HFFc6 (cell line): ENCODE measurements at places on chromosomes 1 and 21. TPM values are rescaled to one million over a fixed set of nuclear protein-coding genes. Genes with fewer than 3 reads are reported as not detected.

- DNase-seq: no peak
Measured at GRCh38 chr1:3921765-3922164, 21.7 kb upstream of the C1orf174 start.

Gene NTMT2
- total RNA-seq: not detected in 3 replicates

- no peak for DNase-seq
Measured at GRCh38 chr1:154956544-154956941, 644 bp upstream of the PBXIP1 start.

DNA sequence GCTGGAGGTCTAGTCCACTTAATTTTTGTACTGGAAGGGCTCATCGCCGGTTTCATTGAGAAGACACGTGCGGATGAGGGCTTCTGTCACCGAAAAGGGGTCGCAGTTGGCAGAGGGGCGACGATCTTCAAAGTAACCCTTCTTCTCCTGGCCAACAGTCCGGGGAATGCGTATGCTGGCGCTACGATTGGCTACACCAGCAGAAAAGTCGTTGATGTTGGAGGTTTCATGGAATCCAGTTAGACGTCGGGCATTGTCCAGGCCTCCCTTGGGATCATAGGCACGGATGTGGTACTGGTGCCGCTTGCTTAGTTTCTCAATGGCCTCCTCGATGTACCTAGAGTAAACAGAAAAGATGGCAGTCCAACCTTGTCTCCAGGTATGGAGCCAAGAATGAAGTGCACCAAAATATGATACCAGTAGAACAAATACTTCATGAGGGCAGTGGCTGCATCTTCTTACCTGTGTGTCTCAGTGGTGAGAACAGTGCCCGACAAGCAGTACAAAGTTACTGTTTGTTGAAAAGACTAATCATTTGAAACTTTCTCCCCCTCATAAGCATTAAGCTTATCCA, 7.1 kb downstream of the GLUL start:
- no peak for DNase-seq

Gene KRTAP7-1
- total RNA-seq: not detected in 3 replicates

Gene TMPRSS15
- not detected in 3 replicates for total RNA-seq

GRCh38 chr21:33908760-33909159, 6.8 kb downstream of the ATP5PO start:
- DNase-seq: no peak

DNA sequence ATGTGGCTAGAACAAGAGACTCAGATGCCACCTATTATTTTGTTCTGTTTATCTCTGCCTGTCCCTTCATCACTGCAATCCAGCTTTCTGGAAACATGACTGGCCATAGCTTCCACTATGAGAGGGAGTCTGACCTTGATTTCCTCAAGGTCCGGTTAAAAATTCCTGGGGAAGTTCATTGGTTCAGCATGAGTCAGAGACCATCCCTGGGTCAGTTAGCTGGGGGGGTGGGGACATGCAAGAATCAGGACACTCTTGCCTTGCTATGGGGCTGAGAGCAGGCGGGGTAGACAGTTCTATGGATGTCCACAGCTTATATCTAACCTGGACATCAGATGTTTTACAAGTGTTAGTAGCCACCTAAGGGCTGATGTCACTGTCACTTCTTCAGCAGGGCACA, 81.1 kb downstream of the TENT5C start:
- peak; percentile 20 for DNase-seq

DNA sequence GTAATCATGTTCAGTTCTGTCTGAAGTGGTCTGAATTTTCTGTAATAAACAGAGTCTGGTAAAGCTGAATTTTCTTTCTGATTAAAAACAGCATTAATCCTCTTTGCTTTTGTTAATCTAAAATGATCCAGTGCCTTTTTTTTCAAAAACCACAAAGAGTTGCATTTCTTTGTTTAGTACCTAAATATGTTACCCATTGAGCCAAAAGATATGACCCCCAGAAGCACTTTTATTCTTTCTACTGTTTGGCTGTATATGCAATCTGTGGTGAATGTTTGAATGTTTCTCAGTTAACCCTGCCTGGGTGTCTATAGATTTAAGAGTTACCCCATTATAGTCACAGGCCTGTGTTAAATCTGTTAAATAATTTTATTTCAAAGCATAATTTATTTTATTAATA, 394.8 kb downstream of the PTPRC start:
- DNase-seq: no peak

GRCh38 chr1:198449261-198449660, 91.2 kb downstream of the ATP6V1G3 start:
- no peak for DNase-seq

DNA sequence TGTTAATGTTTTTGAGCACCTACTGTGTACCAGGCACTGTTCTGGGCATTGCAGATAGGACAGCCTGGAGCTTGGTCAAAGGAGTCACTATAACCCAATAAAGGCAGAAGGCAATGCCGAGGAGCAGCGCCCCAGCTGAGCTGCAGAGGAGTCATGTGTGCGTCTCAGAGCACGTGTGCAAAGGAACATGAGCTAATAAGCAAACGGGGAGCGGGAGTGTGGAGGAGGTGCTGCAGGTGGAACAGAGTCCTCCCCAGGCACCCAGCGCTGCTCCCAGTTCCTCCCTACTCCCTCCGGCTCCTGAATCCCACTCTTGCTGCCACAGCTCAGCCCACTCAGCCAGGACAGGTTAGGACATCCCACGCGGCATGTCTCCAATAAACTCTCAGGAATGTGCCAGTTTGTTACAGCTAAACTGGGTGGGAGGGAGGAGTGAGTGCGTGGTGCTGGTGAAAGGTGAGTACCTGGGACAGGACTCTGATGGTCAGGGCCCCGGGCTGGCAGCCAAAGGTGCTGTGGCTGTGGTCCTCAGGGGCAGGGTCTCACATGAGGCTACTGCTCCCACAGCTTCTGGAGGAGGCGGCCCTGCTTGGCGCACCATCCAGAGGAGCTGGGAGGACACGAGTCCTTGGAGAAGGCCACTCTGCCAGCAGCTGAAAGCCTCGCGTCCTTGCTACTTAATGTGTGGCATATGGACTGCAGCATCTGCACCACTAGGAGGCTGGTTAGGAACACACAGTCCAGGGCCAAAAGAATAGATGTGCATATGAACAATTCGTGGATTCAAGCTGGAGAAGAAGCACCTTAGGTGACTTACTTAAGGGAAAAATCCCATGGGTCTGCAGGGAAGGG, 52.3 kb downstream of the GRIK3 start:
- no peak for DNase-seq

DNA sequence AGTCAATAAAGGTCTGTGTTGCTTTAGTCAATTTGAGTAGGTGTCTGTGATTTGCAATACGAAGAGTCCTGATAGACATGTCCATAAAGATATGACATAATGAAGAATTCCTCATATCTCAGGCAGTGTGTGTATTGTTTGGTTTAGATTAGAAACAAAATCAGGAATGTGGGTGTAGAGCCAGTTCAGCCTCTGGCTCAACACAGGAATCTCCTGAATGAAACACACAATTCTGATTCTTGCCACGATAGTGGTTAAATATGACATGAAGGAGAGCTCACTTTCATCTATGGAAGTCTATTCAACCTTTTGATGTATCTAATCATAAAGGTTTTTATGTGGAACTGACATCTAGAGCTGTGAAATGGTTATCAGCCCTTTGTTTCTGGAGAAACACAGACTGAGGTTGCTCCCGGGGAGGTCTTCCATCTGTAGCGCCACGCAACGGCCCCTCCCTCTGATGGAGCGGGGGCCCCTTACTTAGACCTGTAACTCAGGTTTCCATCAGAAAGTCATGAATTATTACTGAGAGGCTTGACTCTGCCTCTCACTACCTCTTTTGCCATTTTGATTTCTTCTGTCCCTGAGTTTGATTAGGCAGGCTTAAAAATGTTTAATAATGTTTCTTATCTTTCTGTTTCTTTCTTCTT, 19.5 kb downstream of the TSPAN2 start:
- DNase-seq: no peak

DNA sequence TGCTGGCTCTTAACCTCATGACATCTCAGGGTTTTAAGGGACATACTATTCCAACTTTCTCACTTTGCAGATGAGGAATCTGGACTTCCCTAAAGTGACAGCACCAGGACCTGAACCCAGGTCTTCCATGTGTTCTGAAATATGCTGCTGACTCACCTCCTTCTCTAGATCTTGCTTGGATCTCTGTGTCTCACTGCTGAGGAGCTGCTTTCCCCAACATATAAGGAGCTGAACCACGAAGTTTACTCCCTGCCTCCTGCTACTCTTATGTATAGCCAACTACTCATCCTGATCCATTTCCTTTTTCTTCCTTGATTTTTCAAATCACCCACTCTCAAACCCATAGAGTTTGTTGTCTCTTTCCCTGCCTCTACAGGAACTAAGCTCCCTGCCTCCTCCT, 38.2 kb downstream of the ALG14 start:
- no peak for DNase-seq

GRCh38 chr1:117810553-117810952, 118.9 kb downstream of the GDAP2 start:
- no peak for DNase-seq

GRCh38 chr1:39996396-39997004, 41.6 kb downstream of the MFSD2A start:
- DNase-seq: no peak

Gene IL20
- total RNA-seq: not detected in 3 replicates

Gene AADACL4
- total RNA-seq: not detected in 3 replicates

DNA sequence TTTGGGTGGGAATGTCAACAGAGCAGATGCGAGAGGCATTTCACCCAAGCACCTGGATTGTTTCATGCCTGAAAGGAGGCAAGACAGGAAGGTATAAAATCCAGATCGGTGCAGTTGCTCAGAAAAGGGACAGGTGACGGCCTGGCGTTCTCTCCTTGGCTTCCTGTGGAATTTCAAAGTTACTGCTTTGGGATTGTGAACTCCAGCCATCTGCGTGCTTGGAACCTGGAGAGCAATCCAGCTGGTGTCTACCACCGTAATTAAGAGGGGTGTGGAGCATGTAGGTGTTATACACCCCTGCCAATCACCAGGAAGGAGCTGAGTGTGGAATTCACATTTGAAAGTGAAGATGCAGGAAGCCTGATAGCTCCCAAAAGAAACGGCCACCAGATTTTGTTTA, 286.1 kb downstream of the KIF26B start:
- no peak for DNase-seq

DNA sequence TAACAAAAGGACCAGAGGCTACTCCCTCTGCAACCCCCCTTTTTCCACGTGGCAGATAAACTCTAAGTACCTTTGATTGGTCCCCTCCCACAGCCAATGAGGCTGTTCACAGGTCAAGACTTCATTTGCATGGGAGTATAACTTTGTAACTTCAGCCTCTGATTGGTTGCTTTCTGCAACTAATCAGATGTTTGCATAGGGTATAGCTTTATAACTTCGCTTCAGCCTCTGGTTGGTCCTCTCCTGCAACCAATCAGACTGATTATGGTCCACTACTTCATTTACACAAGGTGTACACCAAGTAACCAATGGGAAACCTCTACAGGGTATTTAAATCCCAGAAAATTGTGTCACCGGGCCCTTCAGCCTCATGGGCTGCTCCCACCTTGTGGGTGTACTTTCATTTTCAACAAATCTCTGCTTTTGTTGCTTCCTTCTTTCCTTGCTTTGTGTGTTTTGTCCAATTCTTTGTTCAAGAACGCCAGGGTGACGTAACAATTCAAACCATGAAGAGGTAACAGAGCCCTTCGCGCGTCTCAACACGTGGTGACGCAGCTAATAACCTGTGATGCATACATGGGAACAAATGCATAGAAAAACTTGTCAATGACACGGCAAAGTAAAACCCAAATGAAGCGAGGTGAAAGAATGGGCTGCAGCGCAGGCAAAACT, 47.2 kb downstream of the VPS26C start:
- DNase-seq: no peak

GRCh38 chr1:204449678-204450280, 38.2 kb upstream of the PPP1R15B start:
- no peak for DNase-seq

DNA sequence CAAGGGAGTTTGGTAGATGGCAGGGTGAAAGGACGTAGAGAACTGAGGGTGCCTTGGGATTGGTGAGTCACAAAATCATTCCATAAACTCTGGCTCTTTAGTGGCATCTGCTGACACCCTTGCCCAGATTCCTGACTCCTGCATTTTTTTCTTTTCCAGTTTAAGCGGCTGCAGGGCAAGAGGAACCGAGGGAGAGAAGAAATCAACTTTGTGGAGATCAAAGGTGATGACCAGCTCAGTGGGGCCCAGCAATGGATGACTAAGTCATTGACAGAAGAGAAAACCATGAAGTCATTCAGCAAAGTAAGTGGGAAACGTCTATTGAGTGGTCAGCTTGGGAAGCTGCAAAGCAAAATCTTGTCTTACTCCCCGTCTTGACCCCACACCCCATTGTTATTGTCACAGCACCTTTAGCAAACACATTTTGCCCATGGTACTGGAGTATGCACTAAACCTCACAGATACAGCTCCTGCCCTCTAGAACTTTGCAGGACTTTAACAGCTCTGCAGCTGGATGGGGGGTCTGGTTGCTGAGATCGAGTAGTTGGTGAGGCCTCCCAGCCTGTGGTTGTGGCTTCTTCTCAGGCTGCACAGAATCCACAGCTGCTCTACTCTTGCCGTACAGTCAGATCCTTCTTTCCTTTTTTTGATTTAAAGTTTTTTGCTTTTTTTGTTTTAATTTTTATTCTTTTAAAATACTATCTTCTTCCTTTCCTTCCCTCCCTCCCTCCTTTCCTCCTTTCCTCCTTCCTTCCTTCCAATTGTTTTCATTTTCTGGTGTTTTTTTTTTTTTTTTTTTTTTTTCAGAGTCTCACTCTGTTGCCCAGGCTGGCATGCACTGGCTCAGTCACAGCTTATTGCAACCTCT, 21.9 kb downstream of the SH2D2A start:
- peak; percentile 39 for DNase-seq

Gene RAB25
- not detected in 3 replicates for total RNA-seq

DNA sequence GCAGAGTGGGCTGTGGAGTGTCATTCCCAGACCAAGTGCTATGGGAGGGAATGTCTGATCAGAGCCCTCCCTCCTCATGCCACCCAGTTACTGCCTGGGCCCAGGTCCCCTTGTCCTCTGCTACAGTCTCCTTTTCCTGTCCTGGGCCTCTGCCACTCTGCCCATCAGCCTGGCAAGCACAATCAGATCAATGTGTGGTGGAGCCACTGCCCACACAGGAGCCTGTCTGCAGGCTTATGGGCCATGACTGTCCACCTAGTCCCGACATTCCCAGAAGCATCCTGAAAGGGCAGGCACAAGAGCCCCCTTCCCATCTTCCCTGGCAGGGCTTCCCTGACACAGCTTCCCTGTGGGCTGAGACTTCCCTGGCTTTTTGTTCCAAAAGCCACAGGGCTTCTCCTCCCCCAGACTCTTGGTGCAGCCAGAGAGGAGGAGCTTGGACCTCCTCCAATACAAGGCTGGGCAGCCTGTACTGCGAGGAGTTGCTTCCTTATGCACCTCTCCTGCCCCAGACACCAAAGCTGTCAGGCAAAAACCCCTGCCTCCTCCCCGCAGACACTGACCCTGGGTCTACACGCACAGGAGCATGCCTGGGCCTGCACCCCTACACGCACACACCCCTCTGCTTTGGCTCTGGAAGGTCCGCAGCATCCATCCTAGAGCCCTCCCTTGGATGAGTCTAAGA, 29.2 kb upstream of the CNTN2 start:
- no peak for DNase-seq

Gene OR2L5
- total RNA-seq: not detected in 3 replicates

DNA sequence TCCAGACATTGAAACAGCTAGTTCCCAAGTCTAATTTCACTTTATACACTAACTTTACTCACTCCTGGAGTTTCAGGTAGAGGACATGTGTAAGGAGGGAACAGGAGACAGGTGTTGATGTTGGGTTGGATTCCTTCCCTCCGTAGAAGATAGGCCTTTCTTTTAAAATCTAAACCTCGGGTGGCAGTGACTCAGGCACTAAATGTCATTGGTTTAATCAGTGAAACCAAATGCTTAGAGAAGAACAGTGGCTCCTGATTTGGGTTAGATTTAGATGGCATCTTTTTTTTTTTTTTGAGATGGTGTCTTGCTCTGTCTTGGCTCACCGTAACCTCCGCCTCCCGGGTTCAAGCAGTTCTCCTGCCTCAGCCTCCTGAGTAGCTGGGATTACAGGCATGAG, 7.2 kb downstream of the CAP1 start:
- DNase-seq: no peak
